Activated naive CD4-positive, alpha-beta T cell treated with Interleukin-2 at 50 U/mL for 16 hours (primary cell): ENCODE measurements at places on chromosomes 1 and 21.

GRCh38 chr21:26686278-26686677 lies 113.2 kb upstream of the CYYR1 start:
- DNase-seq: no peak

DNA sequence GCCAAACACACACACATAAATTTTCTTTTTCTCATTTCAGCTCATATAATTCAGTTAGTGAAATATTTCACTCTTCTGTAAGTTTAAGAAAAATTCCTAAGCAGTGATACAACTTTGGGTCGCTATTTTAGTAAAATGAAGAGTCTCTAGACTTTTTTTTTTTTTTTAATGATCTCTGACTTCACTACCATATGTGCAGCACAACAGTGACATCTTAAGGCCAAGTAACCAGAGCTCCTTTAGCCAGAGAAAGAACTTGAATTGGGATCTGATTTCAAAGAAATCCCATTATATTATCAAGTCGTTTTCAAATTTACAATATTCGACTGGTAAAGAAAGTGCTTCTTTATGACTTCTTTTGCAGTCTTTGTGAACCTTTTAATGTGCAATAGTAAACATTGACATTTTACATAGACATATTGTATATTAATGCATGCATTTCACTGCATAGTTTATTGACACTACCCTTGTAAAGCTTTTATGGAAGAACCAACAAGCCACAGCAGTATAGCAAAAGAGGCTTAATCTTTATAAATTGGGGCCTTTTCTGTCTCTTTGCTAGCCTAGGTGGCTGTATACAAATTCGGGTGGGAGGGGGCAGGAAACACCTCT lies 62.2 kb downstream of the LRRC40 start:
- DNase-seq: no peak

DNA sequence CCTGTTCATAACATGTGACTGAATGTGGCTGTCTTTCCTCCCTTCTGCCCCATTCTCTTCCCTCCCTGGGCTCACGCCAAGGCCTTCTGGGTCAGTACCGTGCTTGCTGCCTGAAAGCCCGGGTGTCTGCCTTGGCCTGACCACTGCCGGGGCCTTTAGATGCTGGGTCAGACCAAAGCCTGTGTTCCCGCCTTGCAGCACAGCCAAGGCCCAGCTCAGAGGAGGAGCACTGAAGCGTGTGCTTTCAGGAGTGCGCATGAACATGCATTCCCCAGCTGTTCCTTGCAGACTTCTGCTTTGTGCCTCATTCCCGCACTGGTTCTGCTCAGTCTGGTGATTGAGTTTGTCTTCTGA lies 27.0 kb upstream of the SARS1 start:
- DNase-seq: no peak

DNA sequence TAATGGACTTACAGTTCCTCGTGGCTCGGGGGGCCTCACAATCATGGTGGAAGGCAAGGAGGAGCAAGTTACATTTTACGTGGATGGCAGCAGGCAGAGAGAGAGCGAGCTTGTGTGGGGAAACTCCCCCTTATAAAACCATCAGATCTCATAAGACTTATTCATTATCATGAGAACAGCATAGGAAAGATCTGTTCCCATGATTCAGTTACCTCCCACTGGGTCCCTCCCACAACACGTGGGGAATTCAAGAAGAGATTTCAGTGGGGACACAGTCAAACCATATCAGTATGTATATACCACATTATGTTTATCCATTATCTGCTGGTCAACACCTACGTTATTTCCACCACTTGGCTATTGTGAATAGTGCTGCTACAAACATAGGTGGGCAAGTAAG lies 352.3 kb upstream of the B3GALT2 start:
- DNase-seq: peak; percentile 78

- no peak for DNase-seq
Measured at GRCh38 chr1:229689904-229690303, 63.9 kb downstream of the URB2 start.

DNA sequence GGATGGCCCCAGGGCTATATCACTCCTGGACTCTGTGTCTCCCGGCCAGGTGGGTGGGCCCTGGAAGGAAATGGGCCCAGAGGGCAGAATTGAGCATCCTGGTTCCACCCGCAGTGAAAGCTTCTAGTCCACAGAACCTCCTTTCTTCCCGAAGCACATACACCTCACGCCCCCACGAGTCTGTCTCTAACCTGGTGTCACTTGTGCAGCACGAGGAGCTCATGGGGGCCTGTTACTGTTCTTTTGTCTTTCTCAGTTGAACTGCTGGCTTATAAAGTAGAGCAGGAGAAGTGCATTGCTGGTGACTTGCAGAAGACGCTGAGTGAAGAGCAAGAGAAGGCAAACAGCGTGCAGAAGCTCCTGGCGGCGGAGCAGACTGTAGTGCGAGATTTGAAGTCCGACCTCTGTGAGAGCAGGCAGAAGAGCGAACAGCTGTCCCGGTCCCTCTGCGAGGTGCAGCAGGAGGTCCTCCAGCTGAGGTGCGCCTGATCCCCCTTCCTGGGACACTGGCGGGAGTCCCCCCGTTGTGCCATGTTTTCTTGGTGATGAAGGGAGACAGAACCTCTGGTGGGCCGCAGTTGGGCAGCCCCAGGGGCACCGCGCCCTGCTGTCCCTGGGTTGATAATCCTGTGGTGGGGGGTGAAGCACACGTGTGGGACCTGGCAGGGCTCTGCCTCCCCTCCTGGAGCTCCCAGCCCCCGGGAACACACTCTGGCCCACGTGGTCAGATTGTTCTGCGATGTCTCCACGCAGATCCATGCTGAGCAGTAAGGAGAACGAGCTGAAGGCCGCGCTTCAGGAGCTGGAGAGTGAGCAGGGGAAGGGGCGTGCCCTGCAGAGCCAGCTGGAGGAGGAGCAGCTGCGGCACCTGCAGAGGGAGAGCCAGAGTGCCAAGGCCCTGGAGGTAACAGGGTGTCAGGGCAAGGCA lies 28.7 kb upstream of the DIP2A start:
- no peak for DNase-seq

DNA sequence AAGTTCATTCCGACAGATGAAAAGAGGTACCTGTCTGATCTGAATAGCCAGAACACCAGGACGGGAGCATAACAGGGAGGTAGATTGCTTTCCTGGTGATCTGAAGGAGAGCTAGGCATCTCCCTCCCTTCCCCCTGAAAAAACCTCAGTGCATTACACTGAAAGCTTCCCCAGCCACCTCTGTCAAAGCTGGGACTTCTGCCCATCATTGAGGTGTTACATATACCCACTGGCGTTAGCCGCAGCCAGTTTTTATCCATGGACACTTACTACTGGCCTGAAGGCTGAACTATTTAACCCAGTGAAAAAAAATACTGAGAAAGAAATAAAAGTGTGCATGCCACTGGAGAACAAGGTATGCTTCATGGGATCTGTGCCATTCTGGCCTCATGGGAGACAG lies 568.3 kb upstream of the ADAMTS5 start:
- DNase-seq: no peak

GRCh38 chr1:58813361-58813760 lies 29.5 kb upstream of the JUN start:
- DNase-seq: no peak

DNA sequence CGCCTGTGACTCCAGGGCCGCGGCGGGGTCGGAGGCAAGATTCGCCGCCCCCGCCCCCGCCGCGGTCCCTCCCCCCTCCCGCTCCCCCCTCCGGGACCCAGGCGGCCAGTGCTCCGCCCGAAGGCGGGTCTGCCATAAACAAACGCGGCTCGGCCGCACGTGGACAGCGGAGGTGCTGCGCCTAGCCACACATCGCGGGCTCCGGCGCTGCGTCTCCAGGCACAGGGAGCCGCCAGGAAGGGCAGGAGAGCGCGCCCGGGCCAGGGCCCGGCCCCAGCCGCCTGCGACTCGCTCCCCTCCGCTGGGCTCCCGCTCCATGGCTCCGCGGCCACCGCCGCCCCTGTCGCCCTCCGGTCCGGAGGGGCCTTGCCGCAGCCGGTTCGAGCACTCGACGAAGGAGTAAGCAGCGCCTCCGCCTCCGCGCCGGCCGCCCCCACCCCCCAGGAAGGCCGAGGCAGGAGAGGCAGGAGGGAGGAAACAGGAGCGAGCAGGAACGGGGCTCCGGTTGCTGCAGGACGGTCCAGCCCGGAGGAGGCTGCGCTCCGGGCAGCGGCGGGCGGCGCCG lies at the start of gene SIM2:
Gene SIM2 (plus strand): TSS at position 135 of the 565 bp plus-strand sequence. CDS start 632 bp downstream, outside the sequence.
- DNase-seq: no peak

- no peak for DNase-seq
Measured at GRCh38 chr1:172252321-172252720, 168.2 kb upstream of the C1orf105 start.

GRCh38 chr1:238153939-238154338 lies 263.2 kb upstream of the ZP4 start:
- DNase-seq: no peak

GRCh38 chr1:923131-923990 lies at the start of gene SAMD11:
Gene SAMD11, plus strand, starts transcription at chr1:923923. Its CDS starts 509 bp downstream, at chr1:924432.
- peak; percentile 72 for DNase-seq

GRCh38 chr1:234481771-234482170 lies 2.8 kb upstream of the TARBP1 start:
- DNase-seq: no peak

GRCh38 chr1:84877592-84877991 lies 15.4 kb downstream of the LPAR3 start:
- no peak for DNase-seq
